ENCODE measurements at places on chromosomes 12 and 14. TPM values are rescaled to one million over a fixed set of nuclear protein-coding genes. Genes with fewer than 3 reads are reported as not detected.
A peak's percentile ranks its signal among the peaks of the same experiment; 100 is the strongest.

DNA sequence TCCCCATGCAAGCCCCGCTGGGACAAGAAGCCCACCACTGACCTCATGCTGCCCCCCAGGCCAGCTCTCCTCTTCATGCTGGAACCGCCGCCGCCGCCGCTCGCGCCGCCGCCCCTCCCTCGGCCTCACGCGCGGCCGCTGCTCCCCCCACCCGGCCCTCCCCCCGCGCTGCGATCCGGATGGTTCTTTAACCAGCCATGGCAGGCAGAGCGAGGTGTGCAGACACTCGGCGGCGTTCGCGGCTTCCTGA lies at the start of gene DCAF5:
TSS of gene DCAF5 (minus strand) at position 218 of the 250 bp plus-strand sequence. CDS start at position 77, 141 bp downstream.
- DNase-seq = no peak

DNA sequence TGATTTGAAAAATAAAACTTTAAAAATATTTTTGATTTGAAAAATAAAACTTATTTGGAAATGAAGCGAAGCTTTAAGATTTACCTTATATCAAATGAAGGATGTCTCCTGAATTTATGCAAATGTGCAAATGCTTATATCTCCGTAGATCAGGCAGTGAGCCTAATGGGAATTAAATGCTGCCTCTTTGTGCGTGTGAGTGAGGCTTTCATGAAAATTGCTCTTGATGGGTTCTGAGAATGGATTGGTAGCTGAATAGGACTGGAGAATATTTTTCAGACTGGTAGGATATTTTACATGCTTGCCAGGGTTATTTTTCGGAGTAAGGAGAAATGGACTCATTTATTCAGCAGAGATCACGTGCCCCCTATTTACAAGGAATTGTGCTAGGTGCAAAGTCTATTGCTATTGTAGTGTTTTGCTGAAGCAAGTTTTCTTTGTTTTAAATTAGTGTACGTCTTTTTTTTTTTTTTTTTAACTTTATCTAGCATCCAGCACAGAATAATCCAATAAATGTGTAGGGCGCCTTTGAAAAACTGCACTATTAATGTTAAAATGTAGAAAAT lies 2.4 kb downstream of the VRK1 start:
- no peak for DNase-seq

- DNase-seq = peak; percentile 37
Measured at GRCh38 chr12:15600223-15600935, 188.8 kb downstream of the EPS8 start.

Gene CLEC6A
- not detected for total RNA-seq

Gene TAMALIN
- total RNA-seq = 0.50 TPM

- DNase-seq = no peak
Measured at GRCh38 chr14:22549981-22550673, 38.9 kb downstream of the DAD1 start.

- DNase-seq = peak; percentile 36
Measured at GRCh38 chr14:102593061-102593824, 794 bp downstream of the RCOR1 start.

GRCh38 chr12:128715485-128715884 lies 108.3 kb downstream of the SLC15A4 start:
- no peak for DNase-seq

DNA sequence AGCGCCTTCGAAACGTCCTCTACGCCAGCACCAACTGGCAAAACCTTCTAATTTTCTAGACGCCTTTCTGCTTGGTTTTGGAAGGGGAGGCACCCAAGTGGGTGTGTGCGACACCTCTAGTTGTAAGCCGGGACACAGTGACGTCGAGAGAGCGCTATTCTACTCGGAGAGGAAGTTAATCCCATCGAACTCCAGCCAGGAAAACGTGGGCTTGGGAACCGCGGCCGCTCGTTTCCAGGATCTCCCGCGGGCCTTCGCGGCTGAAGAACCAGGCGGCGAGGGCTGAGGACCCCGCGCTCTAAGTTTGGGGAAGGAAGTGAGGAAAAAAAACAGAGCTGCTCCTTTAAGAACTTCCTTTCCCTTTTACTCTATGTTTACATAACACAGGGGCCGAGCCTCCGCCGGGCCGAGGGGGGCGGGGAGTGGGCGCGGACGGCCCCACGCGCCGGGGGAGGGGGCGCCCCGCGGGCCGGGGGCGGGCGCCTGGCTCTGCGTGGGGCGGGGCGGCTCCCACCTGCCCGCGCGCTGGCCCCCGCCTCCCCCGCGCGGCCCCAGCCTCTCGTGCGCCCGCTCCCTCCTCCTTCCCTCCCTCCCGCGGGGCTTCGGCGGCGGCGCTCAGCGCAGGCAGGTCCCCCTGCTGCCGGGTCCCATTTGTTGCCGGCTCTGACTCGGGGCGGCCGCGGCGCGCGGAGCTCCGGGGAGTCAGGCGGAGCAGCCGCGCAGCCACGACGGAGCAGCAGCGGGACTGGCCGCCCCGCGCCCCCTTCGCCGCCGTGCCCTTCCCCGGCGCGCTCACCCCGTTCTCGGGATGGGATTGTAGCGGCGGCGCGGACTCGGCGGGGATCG lies at the start of gene PELI2:
TSS of gene PELI2 (plus strand) at position 647 of the 846 bp plus-strand sequence. CDS start 250 bp downstream, outside the sequence.
- DNase-seq = peak; percentile 51

Gene SERPINA6
- not detected for total RNA-seq

- no peak for DNase-seq
Measured at GRCh38 chr14:77025744-77026165, 2.8 kb downstream of the IRF2BPL start.

Gene NR1H4
- total RNA-seq = not detected

Gene GPD1
- total RNA-seq = not detected

- DNase-seq = no peak
Measured at GRCh38 chr14:33184587-33184986, 245.9 kb downstream of the NPAS3 start.

DNA sequence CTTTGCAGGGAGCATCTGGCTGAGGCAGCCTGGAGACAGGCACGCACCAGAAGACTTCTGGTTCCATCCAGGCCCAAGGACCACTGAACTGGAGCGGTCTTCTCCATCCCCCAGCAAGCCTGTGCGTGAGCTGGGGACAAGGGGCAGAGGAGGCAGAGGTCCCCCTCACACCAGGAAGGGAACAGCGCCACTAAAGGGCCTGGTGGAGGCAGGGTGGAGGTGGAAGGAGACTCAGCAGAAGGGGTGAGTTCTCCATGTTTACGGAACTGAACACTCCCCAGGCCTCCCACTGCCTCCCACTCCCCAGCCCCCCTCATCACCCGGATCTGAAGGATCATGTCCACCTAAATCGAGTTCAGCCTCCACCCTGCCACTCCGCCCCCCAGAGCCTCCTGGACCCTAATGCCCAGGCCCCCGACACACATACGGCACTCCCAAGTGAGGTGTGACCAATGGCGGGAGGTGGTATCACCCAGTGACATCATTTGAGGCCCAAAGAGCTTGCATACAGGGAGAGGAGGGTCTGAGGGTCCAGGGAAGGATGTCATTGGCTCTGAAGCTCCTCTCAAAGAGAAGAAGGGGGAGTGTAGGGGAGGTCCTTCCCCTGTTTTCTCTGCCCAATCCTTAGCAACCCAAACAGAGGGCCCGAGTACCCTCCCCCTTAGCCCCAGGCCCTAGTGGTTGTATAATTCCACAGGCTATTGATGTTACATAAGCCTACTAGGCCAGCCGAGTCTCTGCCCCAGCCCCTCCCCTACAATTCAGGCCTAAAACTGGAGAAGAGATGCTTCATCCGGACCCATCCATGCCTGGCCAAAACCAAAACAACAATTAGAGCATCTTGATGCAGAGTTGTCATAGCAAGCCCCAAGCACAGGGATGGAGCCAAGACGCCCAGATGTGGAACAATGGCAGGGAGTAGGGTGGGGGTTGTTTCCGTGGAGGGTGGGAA lies 1.0 kb downstream of the FAIM2 start:
- no peak for DNase-seq
